ENCODE measurements at places on chromosomes 6 and 20.

DNA sequence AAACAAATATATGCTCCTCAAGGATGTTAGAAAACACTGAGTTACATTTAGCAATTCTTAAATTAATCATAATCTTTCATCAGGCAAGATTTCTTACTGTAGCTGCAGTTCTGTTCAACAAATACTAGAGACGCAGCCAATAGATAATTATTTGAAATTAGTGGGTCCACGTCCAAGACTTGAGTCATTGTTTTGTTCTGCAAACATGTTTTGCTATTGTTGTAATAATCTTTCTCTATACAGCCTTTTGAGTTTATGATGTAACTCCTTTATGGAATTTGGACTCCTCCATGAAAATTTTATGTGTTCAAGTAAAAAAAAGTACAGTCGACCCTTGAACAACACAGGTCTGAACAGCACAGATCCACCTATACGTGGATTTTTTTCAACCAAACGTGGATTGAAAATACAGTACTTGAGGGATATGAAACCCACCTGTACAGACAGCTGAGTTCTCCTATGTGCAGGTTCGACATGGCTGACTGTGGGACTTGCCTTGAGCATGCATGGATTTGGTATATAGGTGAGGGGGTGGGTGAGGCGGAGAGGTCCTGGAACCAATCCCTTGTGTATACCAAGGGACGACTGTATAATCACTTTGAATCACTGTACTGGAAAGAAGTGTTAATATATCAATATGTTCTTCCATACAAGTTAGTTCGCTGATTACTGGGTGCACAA lies 41.3 kb upstream of the SLC22A16 start:
- DNase-seq = peak; percentile 5

DNA sequence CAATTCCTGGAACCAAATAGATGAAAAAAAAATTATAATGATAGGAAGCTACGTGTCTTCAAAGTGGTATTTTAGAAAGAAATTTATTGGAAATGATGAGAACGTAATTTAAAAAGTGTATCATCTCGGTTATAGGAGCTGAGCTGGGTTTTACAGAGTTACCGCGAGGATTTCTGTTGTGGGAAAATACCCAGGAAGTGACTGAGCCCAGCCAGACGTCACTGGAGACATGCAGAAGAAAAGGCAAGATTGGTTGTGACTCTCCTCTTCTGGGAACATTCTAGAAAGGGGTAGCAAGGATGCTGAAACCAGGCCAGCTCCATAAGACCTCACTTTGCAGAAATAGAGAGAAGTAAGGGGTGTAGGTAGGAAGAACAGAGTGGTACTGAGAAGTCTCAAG lies 95.9 kb upstream of the ADGRF1 start:
- DNase-seq = no peak

- DNase-seq = no peak
These were observed 22.3 kb upstream of the PXDC1 start for GRCh38 chr6:3773678-3774298.

DNA sequence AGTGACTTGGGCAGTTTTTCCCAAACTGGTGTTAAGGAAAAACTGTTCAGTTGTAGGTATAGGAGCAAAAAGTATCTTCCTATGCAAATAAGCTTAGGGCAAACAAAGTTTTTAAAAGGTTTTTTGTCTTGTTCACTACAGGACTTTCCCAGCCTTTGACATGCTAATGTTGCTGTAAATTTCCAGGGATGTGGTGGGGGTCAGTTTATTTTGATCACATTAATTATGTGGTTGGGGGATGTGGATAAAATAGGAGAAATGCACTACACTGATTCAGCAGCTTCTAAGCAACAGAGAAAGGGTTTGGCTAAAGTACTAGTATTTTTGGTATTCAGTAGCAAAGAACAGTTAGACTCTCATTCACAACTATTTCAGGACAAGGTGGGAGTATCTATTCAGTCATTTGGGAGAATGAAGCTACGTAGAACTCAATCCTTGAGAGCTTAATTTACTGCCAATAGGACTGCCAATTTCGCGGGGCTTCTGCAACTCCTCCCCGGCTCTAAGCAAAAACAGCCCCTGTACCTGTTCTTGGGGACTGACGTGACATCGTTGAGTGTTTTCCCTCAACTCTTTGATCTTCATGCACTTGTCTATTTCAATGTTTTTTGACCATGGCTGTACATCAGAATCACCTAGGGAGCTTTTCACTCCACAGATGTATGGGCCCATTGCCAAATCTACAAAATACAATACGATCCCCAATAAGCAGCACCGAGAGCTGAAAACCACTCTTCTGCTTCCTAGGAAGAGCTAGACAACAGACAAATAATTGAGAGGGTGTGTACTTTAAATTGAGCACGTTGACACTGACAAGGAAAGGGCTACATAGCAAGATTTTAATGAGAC lies 94.8 kb upstream of the NHSL1 start:
- peak; percentile 11 for DNase-seq

DNA sequence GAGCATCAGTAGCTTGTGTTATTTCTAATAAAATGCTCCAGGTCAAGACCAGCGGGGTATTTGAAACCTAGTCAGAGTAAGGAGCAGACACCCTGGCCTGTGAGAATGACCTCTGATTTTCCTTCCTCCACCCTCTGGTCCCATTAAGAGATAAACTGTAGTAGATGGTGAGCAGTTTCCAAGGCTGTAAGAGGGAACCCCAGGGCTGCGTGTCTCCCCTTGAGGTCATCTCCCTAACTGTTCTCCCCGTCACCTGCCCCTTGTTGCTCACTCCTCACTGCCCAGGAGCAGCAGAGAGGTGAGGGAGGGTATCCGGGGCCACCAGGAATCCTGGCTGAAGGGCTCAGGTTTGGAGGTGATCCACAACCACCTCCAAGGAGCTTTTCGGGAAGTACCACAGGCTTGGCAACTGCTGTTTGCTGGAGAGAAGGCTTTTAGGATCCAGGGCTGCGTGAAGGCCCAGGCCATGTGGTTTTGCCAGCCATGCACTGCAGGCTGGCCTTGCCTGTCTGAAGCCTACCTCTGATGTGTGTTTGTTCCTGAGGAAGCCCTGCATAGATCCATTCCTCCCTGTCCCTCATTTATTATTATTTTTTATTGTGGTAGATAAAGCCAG lies 62.5 kb downstream of the RREB1 start:
- no peak for DNase-seq

GRCh38 chr6:105774247-105774646 lies 311.9 kb upstream of the PRDM1 start:
- no peak for DNase-seq

GRCh38 chr20:49361862-49362660 lies 84.2 kb upstream of the ZNFX1 start:
- DNase-seq = no peak

GRCh38 chr6:25436760-25437159 lies 157.6 kb downstream of the CARMIL1 start:
- no peak for DNase-seq

DNA sequence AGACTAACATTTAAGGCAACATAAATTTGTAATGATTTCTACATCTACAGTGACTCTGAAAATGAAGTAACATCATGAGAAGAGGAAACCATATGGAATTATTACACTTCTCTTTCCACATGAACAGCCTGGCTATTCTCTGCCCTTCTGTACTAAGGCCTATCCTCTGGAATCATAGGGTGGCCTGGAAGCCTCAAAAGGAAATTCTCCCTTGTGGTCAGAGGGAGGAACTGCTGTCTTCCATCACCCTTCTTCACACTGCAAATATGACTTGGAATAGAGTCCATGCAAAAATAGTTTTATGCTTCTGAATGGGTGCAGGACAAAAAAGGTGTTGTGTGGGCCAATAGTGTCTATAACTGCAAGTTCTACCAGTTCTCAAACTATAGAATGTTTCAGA lies 44.6 kb upstream of the SH3BGRL2 start:
- DNase-seq = peak; percentile 57

GRCh38 chr6:101396548-101397173 lies 3.2 kb downstream of the GRIK2 start:
- peak; percentile 35 for DNase-seq

GRCh38 chr20:59779656-59780380 lies 153.6 kb downstream of the SYCP2 start:
- DNase-seq = no peak

DNA sequence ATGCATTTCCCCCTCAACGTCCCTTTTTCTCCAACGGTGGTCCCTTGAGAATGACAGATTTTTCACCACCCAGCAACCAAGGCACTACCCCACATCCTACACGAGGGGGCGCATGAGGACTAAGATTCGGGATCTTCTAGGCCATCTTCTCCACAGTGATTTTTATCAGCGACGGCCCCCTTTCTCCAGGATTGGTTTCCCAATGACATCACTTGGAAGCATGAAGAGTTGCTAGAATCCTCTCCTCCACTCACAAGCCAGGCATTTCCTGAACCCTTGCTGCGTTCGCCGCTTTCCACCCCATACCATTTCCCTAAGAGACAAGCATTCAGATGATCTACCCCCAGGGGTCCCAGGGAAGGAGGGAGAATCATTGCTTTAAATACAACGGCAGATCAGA lies 252.0 kb downstream of the HIVEP2 start:
- peak; percentile 92 for DNase-seq

GRCh38 chr20:56422824-56423189 lies 10.7 kb downstream of the CASS4 start:
- no peak for DNase-seq

- DNase-seq = no peak
These were observed 2.5 kb downstream of the LY6G6D start for GRCh38 chr6:31717499-31718222.

- DNase-seq = no peak
These were observed 28.9 kb upstream of the CCR6 start for GRCh38 chr6:167093922-167094432.

- DNase-seq = no peak
These were observed 155.2 kb upstream of the RIN2 start for GRCh38 chr20:19602675-19603375.

DNA sequence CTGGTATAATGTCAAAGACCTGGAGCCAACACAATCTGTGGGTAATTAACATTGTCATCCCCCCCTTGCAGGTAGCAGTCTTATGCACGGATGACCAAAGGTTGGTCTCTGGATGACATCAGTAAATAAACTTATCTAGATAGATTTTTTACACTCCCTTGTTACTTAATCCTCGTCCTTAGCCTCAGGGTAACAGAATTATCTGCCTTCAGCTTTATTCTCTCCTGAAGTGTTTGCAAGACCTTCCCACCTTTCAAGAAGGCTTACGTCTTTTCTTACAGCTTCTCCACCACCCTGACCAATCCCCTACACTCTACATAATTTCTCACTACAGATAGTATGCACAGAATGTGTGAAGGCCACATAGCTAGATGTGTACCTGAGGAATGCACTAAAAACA lies 434.8 kb upstream of the HTR1E start:
- no peak for DNase-seq

DNA sequence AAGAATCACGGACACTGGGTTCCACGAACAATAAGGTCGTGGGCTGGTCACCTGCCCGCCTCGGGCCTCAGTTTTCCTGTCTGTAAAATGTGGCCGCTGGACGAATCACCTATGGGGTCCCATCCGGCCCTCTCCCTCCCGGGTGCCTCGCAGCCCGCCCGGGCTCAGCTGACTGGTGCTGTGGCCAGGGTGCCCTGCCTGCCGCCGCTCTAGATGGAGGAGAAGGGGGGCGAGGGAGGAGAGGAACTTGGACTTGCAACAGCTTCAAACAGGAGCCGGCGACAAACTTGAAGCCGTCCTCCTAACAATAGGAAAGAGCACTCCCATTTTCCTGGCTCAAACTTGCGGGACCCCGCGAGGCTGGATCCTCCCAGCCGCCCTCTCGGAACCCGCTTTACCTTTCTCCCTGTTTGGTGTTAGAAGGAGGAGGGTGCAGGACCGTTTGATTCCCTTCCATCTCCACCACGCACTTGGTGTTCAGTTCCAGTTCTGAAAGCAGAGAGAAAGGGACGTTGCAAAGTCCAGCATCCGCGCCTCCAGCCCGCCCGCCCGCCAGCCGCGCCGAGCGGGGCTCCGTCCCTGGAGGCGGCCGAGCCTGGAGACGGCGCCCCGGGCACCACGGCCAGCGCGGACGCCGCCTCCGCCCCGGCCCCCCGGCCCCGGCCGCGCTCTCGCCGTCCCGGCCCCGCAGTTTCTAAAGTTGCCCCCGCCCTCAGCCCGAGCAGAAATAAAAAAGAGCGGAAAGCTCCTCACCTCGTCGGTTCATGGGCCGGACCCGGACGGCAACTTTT lies 584 bp downstream of the KIF13A start:
- peak; percentile 49 for DNase-seq

DNA sequence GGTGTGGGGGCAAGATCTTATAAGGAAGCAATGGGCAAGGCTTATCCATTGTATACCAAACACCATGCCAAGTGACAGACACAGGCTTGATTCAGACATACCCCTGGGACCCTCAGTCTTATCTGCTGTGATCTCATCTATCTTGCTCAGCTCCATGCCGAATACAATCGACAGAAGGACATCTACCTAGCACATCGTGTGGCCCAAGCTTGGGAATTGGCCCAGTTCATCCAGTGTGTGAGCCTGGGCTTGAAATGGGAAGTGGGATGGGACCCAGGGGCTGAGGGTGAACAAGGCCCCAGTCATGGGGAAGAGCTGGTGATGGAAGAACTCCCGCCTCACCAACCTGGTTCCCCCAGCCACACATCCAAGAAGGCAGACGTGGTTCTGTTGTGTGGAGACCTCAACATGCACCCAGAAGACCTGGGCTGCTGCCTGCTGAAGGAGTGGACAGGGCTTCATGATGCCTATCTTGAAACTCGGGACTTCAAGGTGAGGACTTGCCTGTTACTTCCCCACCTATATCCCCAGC lies 1.9 kb downstream of the SMPD2 start:
- no peak for DNase-seq

- no peak for DNase-seq
These were observed 115.9 kb downstream of the COL12A1 start for GRCh38 chr6:75089921-75090320.

DNA sequence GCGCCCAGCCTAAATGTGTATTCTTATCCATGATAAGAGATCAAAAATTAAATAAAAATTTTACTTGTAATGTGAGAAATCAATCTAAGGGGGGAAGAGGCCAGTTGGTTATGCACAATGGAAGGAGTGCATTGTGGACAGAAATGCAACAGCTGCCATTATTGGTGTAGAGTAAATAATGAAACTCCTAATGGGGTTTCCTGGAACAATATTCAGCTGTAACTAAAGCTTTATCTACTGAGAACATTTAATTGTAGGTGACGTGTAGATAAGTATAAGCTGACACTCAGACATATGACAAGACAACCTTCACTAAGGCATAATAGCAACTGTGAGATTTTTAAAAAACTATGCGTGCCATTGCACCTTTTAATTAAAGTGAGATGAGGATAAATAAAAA lies 71.4 kb downstream of the CEP57L1 start:
- DNase-seq = no peak

DNA sequence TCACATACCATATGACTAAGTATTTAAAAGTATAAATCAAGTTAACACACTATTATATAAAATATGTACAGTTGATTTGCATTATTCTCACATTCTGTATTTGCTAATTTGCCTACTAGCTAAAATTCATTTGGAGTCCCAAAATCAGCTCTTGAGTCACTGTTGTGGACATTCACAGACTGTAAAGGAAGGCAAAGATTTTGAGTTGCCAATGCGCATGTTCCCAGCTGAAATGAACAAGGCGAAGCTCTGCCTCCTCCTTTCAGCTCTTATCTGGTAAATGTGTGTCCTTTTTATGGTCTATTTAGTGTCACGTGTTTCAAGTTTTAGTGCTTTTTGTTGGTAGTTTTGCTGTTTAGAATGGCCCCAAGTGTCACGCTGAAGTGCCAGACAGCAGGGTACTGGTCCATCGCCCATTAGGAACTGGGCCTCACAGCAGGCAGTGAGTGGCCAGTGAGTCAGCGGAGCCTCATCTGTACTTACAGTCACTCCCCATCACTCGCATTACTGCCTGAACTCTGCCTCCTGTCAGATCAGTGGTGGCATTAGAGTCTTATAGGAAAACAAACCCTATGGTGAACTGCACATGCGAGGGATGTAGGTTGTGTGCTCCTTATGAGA lies 87.2 kb upstream of the ADTRP start:
- DNase-seq = peak; percentile 80

Data from HCEC 1CT (cell line).